Stromal cell of bone marrow (primary cell): ENCODE measurements at places on chromosomes 4 and X.

- peak; percentile 25 for DNase-seq
Observed at GRCh38 chr4:26248647-26249046, 72.2 kb upstream of the RBPJ start.

- no peak for DNase-seq
Observed at GRCh38 chrX:11398785-11399184, 105.6 kb downstream of the AMELX start.

DNA sequence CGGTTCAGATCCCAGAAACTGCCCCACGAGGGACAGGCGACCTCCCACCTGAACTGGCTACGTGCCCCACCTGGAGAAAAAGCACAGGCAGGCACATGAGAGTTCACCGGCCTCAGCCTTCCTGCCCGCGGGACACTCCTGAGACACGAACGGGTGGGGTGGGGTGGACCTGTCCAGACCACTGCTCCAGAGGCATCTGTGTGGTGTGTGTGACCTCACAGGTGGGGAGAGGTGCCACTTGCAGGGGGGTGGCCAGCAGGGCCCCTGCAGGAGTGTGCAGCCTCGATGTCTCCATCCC lies 18.5 kb downstream of the NELFA start:
- DNase-seq = no peak

- no peak for DNase-seq
Observed at GRCh38 chrX:112233164-112233563, 150.6 kb upstream of the TRPC5 start.

- DNase-seq = no peak
Observed at GRCh38 chrX:112368371-112368770, 285.8 kb upstream of the TRPC5 start.

- peak; percentile 17 for DNase-seq
Observed at GRCh38 chr4:46844325-46844917, 64.6 kb downstream of the COX7B2 start.

DNA sequence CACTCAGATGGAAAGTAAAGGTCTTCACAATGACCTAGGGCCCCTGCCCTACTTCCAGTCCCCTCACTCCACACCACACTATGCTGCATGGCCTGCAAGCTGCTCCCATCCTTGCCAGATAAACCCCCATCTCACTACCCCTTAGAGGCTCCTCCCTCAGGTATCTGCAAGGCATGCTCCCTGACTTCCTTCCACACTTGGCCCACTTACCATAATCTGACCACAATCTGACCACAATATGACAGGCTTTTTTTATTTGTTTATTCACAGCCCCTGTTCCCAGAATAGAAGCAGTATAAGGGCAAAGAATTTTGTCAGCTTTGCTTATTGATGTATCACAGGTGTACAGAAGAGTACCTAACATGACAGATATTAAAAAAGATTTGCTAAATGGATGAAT lies 124.7 kb downstream of the CAMK2D start:
- no peak for DNase-seq

- DNase-seq = no peak
Observed at GRCh38 chr4:156102411-156102810, 148.7 kb upstream of the CTSO start.

GRCh38 chrX:10203617-10204016 lies 46.8 kb downstream of the CLCN4 start:
- DNase-seq = no peak

DNA sequence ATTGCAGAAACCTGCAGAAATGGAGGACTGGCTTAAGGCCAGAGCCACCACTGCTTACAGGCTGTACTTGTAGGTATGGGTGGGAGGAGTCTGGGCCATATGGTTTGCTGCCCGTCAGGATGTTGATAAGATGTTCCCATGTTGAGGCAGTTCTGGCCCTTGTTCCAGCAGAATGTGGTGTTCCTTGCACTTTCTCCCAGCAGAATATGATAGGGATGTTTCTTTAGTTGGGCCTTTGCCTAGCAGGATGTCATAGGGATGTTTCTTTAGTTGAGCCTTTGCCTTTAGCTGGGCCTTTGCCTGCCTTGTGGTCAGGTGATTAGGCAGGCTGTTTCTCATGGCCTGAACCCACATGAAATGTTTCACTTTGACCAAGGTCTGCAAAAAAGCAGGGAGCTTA lies 139.1 kb upstream of the PAQR3 start:
- no peak for DNase-seq

DNA sequence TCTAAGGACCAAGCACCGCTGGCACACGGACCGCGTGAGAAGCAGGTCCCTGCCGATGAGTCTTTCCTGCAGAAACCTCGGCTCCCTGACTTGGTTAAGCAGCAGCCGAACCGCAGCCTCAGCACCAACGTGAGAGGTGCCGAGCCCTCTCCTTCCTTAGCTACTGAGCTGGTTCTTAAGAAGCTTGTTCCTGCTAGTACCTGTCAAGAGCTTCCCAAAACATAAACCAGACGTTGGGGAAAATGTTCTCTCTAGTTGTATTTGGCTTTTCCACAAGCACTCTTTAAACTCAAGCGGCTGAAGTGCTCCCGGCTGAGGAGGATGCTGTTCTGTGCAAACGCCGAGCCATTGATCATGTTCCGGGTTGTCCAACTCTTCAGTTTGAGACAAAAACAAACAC lies 29.3 kb upstream of the TLR3 start:
- no peak for DNase-seq

DNA sequence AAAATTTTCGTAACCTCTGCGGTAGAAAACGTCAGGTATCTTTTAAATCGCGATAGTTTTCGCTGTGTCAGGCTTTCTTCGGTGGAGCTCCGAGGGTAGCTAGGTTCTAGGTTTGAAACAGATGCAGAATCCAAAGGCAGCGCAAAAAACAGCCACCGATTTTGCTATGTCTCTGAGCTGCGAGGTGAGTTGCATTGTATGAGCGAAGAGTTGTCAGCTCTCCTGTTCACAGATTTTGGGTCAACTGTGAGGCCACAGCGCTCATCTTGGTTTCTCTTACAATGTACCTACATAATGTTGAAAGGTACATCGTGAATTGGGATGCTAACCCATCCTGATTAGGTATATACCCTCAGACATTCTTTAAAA lies 486 bp downstream of the CLCN3 start:
- no peak for DNase-seq

DNA sequence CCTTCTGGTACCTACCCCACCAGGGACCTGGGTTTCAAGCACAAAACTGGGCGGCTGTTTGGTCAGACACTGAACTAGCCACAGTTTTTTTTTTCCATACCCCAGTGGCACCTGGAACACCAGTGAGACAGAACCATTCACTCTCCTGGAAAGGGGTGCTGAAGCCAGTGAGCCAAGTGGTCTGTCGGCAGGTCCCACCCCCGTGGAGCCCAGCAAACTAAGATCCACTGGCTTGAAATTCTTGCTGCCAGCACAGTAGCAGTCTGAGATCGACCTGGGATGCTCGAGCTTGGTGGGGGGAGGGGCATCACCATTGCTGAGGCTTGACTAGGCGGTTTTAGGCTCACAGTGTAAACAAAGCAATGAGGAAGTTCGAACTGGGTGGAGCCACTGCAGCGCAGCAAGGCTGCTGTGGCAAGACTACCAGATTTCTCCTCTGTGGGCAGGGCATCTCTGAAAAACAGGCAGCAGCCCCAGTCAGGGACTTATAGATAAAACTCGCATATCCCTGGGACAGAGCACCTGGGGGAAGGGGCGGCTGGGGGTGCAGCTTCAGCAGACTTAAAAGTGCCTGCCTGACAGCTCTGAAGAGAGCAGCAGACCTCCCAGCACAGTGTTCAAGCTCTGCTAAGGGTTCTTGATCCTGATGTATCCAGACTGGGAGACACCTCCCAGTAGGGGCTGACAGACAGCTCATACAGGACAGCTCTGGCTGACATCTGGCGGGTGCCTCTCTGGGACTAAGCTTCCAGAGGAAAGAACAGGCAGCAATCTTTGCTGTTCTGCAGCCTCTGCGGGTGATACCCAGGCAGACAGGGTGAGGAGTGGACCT lies 223.0 kb downstream of the COX18 start:
- DNase-seq = no peak

- no peak for DNase-seq
Observed at GRCh38 chr4:142243255-142243654, 602.8 kb downstream of the INPP4B start.

GRCh38 chrX:46791927-46792809 lies 33.2 kb upstream of the SLC9A7 start:
- peak; percentile 89 for DNase-seq

- no peak for DNase-seq
Observed at GRCh38 chrX:63675716-63676115, 109.3 kb downstream of the ARHGEF9 start.

DNA sequence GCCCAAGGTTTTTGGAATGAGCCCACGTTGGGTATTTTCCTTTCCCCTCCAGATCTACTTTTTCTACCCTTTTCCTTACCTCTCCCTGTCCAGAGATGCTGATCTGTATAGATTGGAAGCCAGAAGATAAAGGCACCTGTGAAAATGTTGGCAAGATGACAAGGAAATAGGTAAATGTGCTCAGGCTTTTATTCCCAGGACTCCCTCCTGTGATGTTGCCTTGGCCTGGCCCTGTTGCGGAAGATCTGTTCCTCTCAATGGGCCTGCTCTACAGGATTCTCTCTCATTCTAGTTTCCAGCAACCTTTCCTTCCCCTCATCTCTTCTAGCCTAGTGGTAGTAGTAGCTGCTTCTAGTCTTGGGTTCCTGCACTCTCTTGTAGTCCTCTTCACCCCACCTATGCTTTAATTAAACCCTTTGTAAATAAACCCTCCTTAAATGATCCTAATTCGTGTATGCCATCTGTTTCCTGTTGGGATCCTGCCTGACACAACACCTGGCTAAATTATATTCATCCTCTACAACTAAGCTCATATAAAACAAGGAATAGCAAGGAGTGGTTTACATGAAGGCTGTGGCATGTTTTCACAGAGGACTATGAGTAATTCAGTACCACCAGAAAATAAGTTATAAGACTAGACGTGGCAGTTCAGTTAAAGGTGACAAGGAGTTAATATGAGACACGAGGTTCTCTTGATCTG lies 95.7 kb upstream of the MAOA start:
- no peak for DNase-seq

GRCh38 chr4:53863736-53864365 lies 200.6 kb downstream of the CHIC2 start:
- no peak for DNase-seq

GRCh38 chr4:152936446-152937335 lies 568 bp downstream of the FHDC1 start:
- no peak for DNase-seq

GRCh38 chr4:112361181-112361791 lies 64.1 kb downstream of the ALPK1 start:
- DNase-seq = no peak

DNA sequence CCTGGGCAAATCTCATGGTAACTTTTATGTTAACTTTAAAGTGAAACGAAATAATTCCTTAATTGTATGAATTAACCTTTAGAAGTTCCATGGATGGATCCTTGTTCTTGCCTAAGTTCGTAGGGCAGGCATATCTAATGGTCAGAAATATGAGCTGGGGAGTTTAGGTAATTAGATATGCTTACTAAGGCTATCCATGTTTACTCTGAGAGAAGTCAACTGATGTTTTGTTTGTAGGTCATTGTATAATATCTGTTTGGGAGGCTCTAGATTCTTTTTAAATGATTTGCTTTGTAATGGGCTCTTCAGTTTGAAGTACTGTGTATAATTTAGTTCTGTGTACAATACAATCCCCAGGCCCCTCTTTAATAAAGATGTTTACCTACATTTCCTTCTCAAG lies 117.0 kb downstream of the DCK start:
- no peak for DNase-seq

GRCh38 chr4:88794952-88795351 lies 97.3 kb upstream of the NAP1L5 start:
- DNase-seq = no peak
